Stimulated activated CD8-positive, alpha-beta memory T cell treated with anti-CD3 and anti-CD28 coated beads, Interleukin-15, amount 100 ng/mL, for 24 hours (primary cell): ENCODE measurements at places on chromosomes 2 and 18.

GRCh38 chr2:178404368-178404767, 46.6 kb downstream of the PRKRA start:
- no peak for DNase-seq

DNA sequence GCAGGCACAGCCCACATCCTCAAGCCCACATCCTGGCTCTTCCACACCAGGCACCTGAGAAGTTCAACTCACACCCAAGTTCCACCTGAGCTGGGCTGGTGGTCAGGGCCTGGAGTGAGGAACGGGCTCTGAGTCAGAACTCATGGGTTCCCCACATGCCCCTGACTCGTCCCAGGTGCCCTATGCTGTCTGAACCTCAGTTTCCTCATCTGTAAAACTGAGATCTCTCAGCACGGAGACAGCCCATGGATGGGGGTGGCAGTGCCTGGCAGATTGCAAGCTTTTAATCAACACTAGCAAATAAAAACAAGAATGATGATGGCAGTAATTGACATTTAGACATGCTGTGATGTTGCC, 307.8 kb downstream of the NDUFA10 start:
- DNase-seq: no peak

- DNase-seq: no peak
These were observed 120.1 kb upstream of the SLC1A4 start for GRCh38 chr2:64869126-64869525.

DNA sequence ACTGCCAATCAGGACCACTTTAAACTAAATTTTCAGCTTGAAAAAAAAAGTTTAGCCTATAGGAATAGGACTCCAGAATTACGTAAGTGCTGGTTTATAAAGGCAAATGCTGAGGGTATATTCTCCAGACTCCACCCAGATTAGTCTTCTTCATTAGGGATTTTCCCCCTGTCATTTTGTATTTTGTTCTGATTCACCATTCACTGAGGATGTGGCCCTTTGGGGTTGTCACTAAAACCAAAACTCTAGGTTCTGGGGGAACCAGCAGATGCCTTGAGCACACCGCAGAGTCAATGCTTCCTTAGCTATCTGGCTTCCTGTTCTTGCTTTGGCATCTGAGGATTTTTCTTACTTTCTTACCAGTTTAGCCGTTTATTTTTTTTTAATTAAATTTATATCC, 10.5 kb downstream of the SCYGR4 start:
- DNase-seq: no peak

GRCh38 chr2:98944775-98945174, 8.8 kb upstream of the CRACDL start:
- no peak for DNase-seq

- DNase-seq: no peak
These were observed 655.9 kb downstream of the DSC3 start for GRCh38 chr18:30386624-30387023.

GRCh38 chr2:178732913-178733312, 74.3 kb downstream of the TTN start:
- DNase-seq: no peak

- no peak for DNase-seq
These were observed 208.2 kb downstream of the SPP2 start for GRCh38 chr2:234258562-234259141.

DNA sequence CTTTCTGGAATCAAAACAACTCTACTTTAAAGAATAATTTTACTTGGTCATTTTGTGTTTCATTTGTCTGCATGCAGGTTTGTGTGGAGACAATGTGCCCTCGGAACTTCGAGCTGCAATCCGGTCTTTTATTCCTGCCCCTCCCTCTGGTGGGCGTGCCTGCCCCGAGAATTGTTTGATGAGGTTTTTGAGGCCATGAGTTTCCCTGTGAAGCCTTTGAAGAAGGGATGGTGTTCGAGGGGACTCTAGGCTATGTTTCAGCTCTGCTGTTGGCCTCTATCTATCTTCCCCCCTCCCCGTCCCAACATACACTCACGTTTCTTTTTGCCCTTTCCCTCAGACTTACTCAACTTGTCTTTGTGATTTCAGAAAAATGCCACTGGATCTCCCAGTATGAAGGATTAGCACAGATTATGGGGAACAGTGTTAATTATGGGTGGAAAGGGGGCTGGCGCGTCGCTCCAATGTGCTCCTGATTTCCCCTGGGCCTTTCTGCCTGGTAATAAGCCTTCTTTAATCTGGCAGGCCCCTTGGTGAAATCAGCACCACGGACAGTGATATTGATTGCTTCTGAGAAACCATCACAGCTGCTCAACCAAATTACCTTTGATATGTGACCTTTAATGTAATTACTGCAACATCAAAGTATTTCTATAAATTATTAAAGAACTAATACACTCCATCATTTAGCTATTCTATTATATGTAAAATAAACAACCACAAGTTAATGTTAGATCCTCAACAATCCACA, 82.2 kb downstream of the CELF4 start:
- DNase-seq: no peak

DNA sequence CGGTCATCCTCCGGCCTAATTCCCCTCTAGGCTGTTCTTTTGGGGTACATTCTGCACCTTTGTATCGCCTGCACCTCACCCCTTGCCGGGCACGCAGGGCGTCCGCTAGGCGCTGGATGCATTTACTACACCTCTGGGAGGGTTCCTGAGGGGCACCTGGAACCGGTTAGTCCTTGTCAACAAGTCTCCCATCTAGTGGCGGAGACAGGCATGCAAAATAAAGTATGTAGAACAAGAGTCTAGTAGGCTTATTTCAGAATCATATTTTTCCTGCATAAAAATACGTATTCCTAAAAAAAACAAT, 705 bp upstream of the TEX261 start:
- no peak for DNase-seq

DNA sequence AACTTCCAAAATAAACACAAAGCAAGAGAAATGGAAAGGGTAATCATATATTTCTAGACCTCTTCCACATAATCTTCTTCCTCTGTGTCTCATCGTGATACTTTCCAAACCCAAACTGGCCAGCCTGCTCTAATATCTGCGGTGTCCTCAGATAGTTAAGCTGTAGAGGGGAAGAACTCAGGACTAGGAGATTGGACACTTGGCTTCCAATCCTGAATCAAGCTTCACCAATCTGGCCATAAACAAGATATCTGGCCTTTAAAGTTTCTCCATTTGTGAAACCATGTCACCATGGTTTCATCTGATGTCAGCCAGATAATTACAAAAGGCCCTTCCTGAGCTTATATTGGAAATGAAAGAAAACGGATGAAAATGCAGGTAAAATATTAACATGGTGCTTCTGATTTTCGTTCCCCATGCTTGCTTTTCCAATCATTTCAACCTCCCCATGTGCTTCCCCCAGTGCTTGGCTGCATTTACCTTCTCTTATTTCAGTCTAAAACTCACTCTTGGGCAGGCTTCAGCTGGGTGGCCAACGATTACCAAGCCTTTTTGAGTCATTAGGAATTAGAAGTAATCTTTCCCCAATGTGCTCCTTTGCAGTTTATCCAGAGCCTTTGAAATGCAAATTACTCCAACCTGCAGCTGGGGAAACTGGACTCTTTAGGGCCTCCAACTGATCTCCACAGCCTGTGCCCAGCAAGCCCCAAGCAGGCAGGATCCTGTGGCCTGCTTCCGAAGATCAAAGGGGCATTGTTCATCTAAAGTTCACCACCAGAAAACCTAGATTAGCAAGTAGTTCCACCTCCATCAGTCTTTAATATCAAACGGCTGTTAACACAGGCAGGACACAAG, 44.5 kb upstream of the MYCN start:
- no peak for DNase-seq

GRCh38 chr2:109336296-109336695, 207.3 kb downstream of the SH3RF3 start:
- no peak for DNase-seq

DNA sequence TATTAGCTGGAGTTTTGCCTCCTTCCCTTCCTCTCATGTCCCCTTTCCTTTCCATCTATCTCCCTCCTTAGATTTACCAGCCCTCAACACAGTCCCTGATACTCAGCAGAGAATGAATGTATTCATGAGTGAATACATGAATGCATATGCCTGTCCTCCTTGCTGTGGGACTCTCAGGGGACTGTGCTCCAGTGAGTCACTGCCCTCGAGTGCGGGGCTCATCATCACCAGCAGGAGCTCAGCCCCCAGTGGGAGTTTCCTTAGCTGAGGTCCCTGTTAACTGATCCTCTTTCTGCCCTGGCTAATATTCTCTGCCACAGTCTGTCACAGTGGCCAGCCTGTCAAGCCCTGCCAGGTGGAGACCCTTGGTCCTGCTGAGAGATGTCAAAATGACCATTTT, 104.9 kb upstream of the LHCGR start:
- no peak for DNase-seq

DNA sequence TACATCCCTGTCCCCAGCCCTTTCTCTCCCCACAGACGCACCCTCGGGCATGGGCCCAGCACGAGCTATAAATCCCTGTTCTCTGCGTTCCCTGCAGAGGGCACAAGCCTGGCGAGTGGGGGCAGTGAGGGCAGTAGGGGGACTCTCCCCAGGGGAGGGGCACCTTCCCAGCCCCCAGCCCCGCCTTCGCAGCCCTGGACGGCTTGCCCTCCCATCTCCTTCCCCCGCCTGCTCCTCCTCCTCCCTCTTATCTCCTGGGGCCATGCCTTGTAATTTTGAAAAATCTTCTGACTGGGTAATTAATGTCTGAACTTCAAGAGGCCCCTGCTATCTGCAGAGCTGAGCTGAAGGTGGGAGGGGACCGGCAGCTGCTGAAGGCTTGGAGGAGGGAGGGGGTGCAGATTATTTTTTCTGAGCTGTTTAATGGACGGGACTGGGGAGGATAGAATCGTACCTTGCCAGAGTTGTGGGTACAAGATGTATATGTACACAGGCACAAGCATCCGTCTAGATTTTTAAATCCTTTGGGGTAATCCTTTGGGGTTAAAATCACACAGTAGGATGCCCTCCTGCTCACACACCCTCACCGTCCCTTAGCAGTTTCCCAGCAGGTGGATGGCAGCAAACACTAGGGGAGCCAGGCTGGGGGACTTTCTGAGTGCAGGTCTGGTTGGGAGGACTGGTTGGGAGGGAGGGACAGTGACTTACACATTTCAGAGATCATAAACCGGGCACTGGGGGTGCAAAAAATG, 121.9 kb downstream of the SMAD7 start:
- DNase-seq: no peak
